Lung (tissue), 17 donors: ENCODE measurements at places on chromosomes 12 and 14.

DNA sequence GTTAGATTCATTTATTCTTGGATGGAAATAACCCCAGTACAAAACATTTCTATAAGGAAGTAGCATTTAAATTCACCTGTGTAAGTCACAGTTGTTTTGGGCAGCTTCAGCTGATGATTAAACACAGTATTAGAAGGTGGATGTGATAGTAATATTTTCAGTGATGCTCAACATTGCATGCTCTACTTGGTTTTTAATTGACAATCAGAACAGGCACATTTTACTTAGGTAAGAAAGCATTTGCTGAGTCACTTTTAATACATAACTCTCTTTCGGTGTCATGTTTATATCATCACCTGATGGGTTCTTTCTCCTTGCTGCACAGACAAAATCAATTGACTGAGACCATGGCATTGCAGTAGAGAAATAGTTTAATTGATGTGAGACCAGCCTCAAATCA lies 80.7 kb downstream of the CMAS start:
- no peak for DNase-seq

DNA sequence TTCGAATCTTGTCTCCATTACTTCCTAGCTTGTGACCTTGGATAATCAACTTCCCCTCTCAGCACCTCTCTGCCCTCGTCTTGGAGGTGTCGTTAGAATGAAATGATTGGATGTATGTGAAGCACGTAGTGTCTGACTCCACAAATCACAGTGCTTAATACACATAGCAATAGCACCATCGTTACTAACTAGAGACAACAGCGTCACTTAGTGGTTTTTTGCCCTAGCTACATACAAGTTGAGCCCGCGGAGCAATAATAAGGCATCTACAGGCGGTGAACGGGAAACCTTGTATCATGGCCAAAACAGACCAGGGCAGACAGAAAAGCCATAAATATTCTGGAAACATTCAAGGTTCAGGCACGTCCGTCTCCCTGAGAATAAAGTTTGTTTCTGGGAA lies 154.9 kb downstream of the ASCL4 start:
- DNase-seq: peak; percentile 19

- DNase-seq: no peak
Observed at GRCh38 chr14:85438481-85438942, 91.4 kb upstream of the FLRT2 start.

DNA sequence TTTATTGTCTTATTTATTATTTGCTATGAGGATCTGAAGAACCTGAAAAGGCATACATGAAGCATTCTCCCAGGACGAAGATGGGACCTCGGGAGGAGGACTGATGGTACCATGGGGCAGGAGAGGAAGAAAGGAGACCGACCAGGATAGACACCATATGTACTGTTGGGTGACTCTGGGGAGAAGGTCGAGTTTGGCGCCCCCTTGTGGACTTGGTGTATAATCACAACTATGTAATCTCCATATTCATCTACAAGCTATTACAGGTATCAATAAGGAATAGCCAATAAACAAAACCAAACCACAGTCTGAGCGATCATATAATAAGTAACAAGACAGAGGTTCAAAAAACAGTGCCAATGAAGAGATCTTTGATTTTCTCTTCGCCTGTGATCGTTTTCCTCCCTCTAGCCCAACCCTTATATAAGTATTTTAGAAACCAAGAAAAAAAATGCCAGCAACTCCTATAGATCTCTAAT lies 139.1 kb downstream of the SPTSSA start:
- DNase-seq: peak; percentile 47

DNA sequence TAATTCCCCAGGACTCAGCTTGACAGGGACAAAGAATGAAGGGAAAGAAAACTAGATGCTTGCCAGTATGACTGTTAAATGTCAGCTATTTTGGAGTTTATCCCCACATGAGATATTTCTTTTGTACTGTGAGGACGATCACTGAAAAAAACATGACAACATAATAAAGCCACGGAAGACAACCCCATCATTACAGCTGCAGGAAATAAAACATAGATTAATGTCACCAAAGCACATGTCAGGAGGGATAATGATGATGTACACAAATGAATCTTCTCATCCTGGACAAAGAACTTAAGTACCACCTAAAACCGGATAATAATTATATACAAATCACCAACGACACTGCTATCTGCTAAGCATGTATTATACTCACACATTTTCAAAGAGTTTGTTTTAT lies 84.6 kb upstream of the GRIP1 start:
- no peak for DNase-seq

DNA sequence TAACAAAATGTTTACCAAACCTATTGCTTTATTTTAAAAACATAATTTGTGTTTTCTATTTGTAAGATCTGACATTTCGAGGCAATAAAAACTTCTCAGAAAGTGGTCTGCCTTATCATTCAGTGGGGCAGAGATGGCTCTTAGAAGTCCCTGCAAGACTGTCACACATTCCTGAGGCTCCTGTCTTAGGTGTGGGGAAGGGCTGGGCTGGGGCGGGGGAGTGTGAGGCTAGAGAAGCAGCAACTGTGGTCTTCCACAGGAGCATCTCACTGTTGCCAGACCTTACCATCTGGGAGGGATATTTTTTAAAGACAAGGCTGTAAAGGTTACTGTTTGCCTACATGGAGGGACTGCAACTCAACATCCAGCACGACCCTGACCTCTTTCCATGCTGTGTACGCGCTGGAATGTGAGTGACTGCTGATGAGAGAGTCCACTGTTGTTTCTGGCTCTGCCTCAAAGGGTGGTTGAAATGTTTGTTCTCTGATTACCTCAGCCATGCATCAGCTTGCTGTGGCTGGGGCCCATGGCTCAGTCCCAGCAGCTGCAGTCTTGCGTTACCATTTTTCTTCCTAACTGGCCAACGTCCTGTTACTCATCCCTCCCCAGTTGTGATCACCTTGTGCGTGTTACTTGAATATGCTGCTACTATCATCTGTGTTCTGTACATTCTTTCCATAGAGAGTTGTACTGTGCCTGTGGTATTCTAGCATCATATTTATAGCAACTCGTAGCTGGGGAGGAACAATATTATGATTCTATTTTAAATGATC lies 12.4 kb downstream of the ERG28 start:
- peak; percentile 74 for DNase-seq

DNA sequence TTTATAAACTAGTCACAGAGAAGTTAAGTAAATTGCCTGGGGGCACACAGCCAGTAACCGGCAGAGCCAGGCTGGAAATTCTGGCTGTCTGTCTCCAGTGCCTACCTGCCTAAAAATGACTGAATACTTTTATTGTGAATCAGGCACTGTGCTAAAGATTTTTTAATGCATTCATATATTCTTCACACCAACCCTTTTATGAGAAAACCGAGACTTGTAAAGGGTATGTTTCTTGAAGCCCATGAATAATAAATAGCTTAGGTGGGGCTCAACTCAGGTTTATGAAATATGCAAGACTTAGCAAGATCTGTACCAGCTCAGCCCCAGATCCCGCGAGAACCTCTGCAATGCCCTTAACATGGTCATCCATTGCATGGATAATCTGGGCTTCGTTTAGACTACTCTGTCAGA lies 60.8 kb downstream of the TMCC3 start:
- no peak for DNase-seq

GRCh38 chr14:36657399-36658122 lies 4.1 kb upstream of the PAX9 start:
- DNase-seq: no peak

- DNase-seq: no peak
Observed at GRCh38 chr12:99521664-99522063, 125.9 kb upstream of the GARIN6 start.

- no peak for DNase-seq
Observed at GRCh38 chr14:26454105-26454504, 143.7 kb downstream of the NOVA1 start.

- no peak for DNase-seq
Observed at GRCh38 chr14:94665121-94665520, 52.9 kb downstream of the SERPINA3 start.

- no peak for DNase-seq
Observed at GRCh38 chr12:79071498-79071897, 206.9 kb downstream of the SYT1 start.

- DNase-seq: no peak
Observed at GRCh38 chr14:34989762-34990161, 7.0 kb downstream of the SRP54 start.

DNA sequence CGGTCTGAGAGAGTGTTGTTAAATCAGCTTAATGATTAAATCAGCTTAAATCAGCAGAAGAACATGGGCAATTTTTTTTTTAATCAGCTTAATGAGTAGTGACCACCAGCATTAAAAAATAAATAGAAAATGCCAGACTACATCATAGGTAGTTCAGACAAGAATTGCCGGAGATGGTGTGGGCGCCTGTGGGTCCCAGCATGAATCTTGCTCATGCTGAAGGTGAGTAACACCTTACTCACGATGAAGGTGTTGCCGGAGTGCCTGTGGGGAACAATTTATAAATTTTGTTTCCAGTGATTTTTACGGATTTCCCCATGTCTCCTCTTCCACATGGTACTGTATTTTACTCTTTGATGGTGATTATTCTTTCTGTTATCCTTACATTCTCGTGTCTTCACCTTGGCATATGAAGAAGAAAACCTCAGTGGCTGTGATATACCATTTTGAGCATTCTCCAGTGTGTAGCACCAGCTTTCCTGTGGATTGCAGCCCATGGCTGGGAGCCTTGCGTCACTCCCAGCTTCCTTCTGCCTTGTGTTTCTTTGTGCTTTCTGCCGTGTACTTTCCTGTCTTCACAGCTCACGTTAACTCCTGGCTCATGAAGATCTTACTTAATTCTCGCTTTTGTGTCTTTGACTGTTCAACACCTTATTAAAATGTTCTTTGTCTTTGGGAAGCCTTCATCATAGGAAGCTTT lies 4.7 kb downstream of the TDRD9 start:
- DNase-seq: no peak

DNA sequence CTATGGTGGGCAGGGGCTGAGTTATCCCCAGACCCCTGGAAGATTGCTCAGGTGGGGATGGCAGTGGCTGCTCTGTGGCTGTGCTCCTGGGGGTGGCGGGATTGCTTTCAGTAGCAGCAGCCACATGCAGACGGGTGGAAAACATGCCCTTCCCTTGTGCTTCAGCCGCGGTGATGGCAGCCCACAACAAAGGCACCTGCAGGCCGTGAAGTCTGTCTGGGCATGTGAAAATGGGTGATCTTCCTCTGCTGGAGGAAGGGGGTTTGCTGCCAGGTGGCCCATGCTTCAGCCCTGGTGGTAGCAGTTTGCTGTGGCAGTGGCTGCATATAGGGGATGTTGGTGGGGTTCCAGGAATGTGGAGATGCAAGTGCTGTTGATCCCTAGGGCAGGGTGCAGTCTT lies 326.2 kb upstream of the RGS6 start:
- no peak for DNase-seq

DNA sequence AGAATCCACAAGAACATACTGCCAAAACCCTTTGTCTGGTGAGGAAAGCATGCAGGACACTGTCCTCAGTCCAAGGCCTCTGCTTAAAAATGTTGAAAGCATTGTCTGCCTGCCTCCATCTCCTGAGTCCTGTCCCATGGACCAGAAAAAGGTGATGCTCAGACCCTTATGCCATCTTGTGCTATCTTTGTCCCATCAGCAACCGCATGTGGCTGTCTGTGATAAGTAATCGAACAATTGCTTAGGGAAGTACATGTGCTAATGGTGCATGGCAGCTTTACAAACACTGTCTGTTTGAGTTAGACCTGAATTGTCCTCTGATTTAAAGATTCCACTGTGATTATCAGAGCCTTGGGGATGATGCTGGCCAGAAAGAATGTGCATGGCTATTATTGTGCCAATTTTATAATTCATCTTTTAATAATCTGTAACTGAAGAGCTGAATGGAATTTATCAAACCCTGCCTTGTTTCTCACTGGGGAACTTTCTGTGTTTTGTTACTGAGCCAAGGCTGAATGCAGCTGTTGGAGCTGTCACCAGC lies 177.5 kb downstream of the DACT1 start:
- DNase-seq: peak; percentile 50
